MV-4-11 (cell line): ENCODE measurements at places on chromosomes 12 and 14.
A peak's percentile ranks its signal among the peaks of the same experiment; 100 is the strongest.

DNA sequence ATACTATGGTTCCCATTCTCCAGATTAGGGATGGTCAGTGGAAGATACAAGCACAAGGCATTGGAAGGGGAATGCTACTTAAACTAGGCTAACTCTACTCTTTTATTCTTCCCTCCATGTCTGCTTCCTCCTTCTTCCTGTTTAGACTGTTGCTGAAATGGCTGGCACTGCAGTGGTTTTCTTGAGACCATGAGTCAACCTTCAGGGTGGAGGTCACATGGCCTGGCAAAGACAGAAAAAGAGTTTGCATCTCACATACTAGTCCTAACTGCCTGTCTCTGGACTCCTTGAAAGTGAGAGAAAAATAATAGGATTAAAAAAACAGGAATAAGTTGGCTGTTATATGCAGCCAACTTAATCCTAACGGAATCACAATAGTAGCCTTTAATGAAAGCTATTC, 37.0 kb downstream of the ALDH1L2 start:
- no peak for DNase-seq

DNA sequence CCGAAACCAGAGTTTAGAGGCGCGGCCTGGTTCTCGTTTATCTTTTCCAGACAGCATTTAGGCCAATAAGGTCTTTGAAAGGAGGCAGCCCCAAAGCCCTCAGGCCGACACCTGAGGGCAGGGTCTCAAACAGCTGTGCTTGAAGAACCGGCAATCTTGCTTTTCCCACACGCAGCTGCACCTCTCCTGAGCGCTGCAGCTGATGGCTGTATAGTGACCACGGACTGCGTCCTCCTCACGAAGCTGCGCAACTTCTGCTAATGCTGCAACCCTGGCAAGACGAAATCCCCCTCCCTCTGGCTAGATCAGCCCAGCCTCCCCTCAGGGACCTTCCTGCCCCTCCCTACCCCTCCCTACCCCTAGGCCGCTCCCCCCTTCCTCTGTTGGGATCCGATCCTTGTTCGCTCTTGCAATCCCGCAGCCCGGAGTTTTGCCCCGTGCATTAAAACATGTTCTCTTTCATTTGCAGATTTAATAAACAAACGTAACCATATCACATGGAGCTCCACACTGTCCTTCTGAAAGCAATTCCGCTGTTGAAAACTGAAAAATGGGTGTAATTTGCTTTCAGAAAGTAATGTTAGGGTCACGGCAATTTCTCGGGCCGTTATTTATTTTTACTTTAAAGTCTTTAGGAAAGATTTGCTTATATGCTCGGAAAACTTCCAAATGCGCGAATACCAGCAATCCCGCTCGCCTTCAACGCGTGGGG, 4.8 kb upstream of the PAX9 start:
- no peak for DNase-seq

DNA sequence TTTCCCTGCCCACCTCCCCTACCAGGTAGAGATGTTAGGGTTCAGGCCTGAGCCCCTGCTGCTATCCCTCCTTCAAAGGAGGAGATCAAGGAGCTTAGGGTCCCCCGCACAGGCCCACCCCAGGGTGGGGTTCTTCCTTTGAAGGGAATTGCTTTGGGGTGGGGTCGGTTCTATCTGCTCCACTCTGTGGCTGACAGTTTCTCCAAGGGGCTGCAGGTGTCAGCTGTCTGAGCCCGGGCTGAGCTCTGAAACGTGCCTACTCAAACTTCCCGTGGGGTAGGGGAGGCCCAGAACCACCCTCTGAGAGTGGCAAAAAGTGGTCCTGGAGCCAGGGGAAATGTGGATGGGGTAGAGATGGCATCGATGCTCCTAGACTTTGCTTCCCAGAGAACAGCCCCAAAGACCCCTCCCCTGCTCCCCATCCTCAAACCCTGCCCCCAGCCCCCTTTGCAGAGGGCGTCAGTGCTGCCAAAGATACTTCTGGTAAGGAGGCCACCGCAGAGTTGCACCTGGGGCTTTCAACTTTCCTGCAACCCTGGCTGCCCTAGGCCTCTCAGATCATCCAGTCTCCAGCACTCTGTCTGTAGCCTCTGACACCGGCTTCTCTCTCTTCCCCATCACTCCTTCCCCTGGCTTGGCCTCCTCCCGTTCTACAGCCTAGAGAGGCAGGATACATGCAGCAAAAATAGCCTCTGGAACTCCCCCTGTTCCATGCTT, 6.3 kb upstream of the CD4 start:
- no peak for DNase-seq

GRCh38 chr14:50335389-50335788, 23.3 kb downstream of the DMAC2L start:
- no peak for DNase-seq

DNA sequence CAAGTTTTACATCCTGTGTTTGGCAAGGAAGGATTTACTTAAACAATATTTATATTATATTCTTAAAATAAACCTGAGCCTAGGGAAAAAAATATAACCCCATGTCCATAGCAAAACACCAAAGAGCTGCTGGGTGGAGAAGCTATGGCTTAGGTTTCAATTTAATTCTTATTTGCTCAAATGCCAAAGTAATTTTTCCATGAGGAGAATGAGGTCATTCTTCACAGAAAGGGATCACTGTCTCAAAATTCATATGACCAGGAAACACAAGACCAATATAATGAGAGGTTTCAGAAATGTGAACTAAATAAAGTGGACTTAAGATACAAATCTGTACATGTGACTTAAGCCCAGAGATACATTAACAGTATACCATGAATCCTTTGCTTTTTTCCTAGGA, 195.0 kb downstream of the PHLDA1 start:
- DNase-seq, result no peak

DNA sequence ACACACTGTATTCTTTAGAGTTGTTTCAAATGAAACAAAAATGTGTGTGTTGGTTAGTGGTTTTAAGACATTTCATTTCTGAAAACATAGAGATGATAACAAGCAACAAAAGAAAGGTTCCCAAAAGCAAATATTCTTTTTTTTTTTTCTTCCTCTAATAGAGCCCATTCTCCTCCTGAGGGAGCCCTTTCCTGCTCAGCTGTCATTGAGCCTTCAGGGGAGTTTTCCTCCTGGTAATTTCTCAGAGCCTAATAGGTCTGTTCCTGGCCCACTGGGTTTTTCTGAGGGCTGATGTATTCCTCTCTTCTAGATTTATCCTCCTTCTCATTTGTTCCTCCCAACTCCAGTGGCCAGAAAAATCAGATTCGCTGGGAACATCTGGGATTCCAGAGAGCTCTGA, 654.5 kb downstream of the NOVA1 start:
- no peak for DNase-seq

DNA sequence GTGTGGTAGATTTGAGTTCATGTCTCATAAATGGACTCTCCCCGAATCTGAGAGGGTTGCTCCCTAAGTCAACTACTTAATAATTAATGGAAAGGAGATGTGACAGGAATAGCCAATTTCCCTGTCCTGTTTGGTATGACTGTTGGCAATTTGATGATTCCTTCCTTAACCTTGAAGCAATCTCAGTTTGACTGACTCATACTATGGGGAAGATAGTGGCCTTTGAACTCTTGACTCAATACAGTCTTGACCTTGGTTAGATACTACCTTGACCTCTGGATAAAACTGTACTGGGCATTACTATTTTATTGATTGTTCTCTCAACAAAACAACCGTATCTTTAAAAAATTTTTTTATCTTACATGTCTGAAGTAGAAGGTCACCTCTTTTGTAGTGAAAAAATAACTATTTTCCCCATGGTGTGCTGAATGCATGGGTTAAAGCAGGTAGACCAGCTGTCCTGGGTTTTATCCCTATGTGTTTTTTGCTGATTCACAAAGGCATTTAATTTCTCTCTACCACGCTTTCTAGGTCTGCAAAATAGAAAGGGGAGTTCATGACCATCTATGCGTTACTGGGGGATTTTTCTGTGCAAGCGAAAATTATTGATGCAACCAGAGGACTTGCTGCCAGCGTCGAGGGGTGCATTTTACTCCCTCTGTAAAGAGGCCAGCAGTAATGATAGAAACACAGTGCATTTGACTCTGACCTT, 80.1 kb downstream of the ETV6 start:
- DNase-seq, result no peak

GRCh38 chr14:33554988-33555387, 395.9 kb downstream of the EGLN3 start:
- no peak for DNase-seq

GRCh38 chr12:125014526-125014925, 21.1 kb downstream of the BRI3BP start:
- DNase-seq, result no peak

- DNase-seq, result peak; percentile 97
Measured at GRCh38 chr12:54304187-54304810, 3.5 kb upstream of the NFE2 start.

- no peak for DNase-seq
Measured at GRCh38 chr14:101008631-101009336, 105.3 kb upstream of the RTL1 start.

DNA sequence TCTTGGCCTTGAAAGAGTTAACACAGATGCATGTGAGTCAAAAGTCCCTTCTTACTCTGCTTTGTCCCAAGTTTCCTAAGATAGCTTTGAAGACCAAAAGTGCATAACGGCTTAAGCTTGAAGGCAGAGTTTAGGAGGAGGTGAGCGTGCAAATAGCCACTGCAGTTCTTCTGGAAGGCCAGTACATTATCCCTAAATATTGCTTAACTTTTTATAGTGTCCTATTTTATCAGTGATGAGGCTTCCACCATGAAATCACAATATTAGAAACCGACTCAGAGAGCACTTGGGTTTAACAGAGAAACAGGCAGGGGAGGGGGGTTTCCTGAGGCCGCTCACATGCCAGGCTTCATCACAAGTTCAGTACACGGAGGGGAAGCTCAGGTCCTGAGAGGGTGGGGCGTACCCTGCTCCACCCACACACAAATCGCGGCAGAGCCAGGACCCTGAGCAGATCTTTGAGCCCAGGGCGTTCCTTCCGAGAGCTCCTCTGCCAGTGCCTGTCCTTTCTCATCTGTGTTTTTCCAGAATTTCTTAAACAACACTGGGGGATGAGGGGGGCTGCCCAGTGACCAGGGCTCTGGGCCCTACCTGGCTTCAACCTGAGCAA, 26.8 kb upstream of the BDKRB2 start:
- DNase-seq, result no peak

- DNase-seq, result no peak
Measured at GRCh38 chr12:120078868-120079267, 37.7 kb downstream of the RAB35 start.

DNA sequence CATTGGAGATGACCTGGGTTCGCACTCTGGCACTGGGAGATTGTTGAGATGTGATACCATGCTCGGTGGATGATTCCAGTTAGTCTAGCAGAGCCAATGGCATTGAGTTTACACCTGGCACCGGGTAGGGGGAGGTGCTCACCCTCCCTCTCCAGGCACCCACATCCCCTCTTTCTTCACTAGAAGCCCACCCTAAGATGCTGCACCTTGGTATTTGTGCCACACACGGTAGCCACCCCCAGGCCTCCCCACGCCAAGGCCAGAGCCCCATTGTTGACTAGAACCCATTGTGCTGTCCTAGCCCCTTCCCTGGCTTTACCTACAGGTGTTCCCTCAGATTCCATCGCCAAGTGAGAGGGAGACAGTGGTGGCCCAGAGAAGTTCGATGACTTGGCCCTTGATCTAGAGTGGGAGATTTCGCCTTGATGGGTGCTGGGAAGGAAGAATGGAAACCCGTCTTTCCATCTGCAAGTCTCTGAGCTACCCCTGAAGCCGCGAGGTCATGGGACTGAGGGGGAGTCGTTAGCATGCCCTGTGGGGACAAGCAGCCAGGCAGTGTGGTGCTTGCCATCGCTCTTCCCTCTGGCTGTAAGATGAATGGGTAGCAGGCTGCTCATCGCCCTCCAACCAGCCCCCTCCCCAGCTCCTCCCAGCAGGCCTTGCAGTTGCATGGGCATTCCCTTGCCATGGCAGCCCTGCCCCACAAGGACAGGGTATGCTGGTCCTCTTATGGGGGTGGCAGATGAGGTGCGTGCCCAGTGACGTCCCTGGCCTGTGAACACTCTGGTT, 8.7 kb downstream of the CCND2 start:
- DNase-seq, result no peak

GRCh38 chr12:21169878-21170472, 39.0 kb downstream of the SLCO1B1 start:
- peak; percentile 6 for DNase-seq

DNA sequence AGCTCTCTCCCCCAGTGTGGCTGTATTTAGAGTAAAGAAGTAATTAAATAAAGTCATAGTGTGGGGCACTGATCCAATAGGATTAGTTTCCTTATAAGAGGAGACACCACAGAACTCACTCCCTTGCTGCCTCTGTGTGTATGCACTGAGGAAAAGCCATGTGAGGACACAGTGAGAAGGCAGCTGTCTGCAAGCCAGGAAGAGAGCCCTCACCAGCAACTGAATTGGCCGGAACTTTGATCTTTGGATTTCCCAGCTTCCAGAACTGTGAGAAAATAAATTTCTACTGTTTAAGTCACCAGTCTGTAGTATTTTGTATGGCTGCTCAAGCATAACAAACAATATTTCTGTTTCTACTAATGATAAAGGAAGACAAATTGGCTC, 368.7 kb upstream of the PRICKLE1 start:
- DNase-seq, result peak; percentile 42

DNA sequence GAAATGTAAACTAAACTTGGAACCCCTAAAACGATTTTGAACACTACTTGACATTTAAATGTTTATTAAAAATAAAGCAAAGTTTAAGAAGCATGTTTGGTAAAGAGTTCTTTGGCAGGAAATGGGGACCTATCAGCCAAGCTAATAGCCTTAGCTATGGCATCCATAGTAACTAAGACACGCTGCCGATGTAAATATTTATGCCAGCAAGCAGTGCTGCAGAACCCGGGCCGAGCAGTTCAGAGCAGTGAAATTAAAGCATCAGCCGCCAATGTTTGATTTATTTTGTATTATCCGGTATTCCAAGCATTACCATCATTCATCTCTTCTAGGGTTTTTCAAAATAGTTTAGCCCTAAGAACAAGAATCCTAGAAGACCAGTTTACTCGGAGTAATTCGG, 61.6 kb downstream of the PPP2R5C start:
- no peak for DNase-seq
